ENCODE measurements at places on chromosomes 1 and 21.

DNA sequence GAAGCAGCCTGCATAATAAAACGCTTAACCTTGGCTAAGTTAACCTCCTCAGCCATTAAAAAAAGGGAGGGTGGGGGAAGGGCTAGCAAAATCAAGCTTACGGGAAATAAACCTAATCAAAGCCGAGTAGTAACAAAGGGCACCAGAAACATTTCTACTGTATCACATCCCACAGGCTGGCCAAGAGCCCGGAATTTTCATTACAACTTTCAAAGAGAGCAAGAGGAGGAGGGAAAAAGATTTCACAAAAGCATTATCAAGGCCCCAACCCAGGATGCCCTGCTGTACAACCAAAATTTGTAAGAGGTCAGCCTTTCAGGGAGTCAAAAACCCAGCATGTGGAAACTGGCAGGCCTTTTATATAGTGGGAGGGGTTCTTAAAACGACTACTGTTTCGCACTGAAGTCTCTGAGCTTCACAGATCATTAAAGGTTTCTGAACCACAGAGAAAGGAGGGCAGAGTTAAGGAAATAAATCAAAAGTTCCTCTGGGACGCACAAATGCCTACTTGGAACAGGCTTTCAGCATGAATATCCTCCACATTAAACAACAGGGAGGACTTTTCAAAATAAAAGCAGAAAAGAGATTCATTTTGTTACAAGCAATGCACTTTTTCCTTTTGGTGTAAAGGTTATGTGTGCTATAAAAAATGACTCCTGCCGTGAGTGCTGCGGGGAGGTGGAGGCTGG, 90.4 kb downstream of the SLC45A1 start:
- no peak for DNase-seq

GRCh38 chr1:51734896-51735745, 118.2 kb downstream of the OSBPL9 start:
- DNase-seq: peak; percentile 7

GRCh38 chr21:28317177-28317950, 675.3 kb downstream of the LTN1 start:
- DNase-seq: no peak

DNA sequence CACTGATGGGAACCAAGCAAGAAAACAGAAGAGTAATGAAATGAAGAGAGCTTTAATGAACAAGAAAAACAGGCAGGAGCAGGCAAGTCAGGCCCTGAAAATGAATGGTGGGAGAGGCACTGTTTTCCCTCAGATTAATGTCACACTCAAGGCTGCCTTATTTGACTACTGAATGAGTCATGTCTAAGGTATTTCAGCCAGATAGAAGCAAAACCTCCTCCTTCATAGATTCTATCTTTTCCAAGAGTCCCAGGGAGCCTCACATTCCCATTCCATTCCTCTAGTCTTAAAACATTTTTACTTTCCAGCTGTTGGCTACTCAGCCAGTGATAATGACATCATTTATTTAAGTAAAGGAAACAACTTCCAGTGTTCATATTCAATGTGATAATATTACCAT, 228.4 kb upstream of the NRIP1 start:
- no peak for DNase-seq

DNA sequence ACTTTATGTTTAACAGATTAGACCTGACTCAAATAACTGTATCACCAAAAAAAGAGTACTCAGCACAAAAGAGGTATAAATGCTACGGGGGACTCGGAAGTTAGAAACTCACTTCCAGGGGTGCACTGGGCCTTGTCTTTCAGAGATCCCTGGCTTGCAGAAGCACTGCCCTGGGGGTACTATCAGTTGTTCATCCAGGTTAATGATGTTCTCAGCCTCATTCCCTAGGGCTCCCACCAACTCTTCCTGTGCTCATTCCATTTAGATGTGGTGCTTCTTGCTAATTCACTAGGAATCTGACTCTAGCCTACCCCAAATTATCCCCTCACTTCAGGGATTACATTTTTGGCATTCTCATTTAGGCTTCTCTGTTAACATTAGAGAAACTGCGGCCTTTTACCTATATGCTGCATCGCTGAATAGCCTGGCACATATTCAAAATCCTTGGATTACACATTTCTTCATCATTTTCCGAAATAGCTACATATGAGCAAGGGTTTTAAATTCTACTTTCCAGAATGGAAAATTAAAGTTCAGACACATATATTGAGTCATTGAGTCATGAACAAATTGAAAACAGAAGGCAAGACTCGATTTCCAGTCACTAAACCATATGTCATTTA, 338.5 kb downstream of the KCTD3 start:
- DNase-seq: no peak

GRCh38 chr1:86035101-86035500, 121.5 kb downstream of the COL24A1 start:
- DNase-seq: no peak

DNA sequence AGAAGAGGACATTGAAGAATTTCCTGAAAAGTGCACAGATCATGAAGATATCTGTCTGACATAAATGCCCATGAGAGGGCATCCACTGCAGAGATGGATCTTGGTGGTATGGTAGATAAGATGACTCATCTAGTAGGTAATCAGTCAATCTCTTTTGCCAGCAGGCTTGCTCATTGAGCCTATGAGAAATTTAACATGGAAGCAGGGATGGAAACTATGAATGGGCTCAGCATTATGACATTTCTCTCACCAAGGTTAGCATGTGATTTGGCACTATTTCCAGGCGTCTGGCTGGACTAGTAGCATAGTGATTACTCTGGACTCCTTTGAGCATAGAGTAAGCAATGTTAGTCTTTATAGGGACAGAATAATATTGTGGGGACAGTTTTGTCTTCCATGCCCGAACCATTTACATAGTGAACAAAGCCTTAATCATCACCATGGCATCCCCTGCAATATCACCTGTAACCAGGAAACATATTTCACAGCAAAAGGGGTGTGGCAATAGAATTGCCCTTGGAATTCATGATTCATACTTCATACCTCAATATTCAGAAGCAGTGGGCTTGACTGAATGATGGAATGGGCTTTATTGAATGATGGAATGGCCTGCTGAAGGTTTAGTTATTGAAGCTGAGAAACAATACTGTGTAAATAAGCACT, 7.3 kb downstream of the OR2C3 start:
- no peak for DNase-seq

- no peak for DNase-seq
These were observed 611.1 kb downstream of the BRINP3 start for GRCh38 chr1:189866606-189867005.

- DNase-seq: peak; percentile 3
These were observed 3.7 kb downstream of the OLFM3 start for GRCh38 chr1:101992821-101993575.

DNA sequence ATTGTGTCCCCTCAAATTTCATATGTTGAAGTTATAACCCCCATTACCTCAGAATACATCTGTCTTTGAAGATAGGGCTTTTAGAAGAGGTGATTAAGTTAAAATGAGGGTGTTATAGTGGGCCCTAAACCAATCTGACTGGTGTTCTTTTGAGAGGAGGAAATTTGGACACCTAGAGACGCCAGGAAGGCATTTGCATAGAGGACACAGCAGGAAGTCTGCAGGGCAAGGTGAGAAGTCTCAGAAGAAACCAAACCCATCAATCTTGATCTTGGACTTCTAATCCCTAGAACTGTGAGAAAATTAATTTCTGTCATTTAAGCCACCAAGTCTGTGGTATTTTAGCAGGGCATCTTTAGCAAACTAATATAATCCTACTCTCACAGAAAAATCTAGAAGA, 13.0 kb downstream of the GOLPH3L start:
- no peak for DNase-seq

- no peak for DNase-seq
These were observed 13.2 kb downstream of the MAN1C1 start for GRCh38 chr1:25629836-25630235.

- DNase-seq: no peak
These were observed 36.0 kb upstream of the MTF2 start for GRCh38 chr1:93043057-93043557.

DNA sequence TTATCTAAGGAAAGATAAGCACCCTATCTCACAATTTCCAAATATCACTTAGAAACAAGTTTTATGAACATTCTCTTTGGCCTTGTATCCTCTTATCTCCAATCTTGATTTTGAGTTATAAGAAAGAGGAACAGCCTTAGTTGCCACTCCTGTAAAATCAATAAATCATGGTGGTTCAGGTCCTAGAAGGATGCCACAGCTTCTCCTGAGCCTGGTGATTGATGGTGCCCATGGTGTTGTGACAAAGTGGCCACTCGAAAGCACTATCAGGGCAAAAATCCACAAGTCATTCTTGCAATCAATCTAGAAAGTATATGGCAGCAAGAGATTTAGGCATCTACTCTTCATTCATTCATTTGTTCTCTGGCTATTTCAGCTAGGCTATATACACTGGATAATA, 27.8 kb downstream of the GBP6 start:
- no peak for DNase-seq

GRCh38 chr1:24279590-24280232, 39.4 kb upstream of the GRHL3 start:
- no peak for DNase-seq

- no peak for DNase-seq
These were observed 46.0 kb upstream of the IL12RB2 start for GRCh38 chr1:67261680-67262079.

- no peak for DNase-seq
These were observed 12.7 kb upstream of the ERVH48-1 start for GRCh38 chr21:42937960-42938605.

DNA sequence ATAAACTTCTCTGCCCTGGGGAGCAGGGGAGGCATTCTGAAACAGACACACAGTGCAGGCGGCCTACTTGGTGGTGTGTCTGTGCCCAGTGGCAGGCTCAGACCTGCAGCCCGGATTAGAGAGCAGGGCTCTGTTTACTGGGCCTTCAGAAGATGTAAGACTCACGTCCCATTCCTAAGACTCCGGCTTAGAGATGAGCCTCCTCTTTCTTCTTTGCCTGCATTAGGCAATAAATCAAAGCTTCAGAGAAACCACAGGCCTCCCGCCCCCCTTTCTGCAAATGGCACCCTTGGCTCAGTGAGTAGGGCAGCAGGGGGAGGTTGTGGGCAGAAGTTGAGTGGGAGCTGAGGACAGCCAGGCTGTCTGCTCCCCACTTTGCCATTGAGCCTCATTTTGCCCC, 35.8 kb downstream of the LGR6 start:
- no peak for DNase-seq

GRCh38 chr1:99171184-99171813, 93.0 kb upstream of the PLPPR4 start:
- DNase-seq: no peak

DNA sequence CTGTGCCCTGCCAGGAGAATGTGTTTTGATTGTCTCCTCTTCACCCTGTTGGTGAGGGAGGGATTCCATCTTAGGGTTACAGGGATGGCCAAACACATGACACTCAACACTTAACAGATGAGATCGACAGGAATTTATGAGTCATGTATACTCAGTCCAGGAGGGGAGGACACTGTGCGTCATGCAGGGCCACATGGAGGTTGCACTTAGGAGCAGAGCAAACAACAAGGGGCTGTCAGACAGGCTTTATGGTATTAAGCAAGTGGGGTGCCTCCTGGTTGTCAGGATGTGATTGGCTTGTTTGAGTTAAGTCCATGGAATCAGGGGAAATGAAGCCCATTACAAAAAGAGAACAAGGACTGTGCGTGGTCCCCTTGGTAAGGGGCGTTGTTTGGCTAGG, 26.9 kb downstream of the EDARADD start:
- no peak for DNase-seq

DNA sequence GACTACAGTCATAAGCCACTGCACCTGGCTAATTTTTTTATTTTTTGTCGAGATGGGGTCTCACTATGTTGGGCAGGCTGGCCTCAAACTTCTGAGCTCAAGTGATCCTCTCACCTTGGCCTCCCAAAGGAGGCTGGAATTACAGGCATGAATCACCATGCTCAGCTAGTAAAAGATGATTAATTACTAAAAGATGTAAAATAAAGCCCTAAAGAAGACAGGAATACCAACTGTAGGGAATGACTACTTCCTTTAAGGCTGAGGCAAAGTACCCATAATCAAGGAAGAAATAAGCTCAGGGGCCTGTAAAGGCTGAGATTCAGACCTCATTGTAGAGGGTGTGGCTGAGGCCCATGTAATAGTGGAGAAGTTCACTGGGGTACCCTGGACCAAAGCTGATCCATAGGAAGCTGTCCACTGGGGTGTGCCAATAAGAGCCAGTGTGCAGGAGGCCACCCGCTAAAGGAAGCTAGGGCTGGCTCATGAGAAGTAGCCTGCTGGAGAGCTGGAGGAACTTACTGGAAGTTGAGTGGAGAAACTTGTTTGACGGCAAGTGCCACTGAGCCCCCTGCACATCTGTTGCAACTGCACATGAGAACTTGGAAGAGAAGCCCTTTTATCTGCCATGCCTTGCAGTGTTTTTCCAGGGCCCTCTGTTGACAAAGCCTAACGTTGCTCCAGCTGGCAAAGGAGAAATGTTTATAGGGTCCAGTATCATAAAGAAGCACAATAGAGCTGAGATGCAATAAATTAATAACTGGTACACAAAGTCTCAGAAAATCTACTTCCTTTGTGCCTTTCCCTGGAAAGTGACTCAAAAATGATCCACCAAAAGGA, 17.8 kb upstream of the SERTAD4 start:
- DNase-seq: no peak

DNA sequence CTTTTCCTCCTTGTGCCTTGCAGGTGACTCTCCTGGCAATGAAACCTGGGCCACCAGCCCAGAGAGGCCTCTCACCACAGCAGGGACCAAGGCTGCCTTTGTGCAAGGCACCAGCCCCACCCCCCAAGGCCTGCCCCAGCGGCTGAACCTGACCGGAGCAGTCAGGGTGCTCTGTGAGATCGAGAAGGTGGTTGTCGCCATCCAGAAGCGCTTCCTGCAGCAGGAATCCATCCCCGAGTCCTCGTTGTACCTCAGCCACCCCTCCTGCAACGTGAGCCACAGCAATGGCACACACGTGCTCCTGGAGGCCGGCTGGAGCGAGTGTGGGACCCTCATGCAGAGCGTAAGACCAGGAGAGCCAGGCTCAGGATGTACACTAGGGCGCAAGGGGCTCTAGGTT, 51.7 kb downstream of the UMODL1 start:
- DNase-seq: no peak

- no peak for DNase-seq
These were observed 101.9 kb upstream of the USP24 start for GRCh38 chr1:55316947-55317662.

Data from putamen (tissue), 1 donor.